ENCODE measurements at places on chromosomes 16 and 17.

DNA sequence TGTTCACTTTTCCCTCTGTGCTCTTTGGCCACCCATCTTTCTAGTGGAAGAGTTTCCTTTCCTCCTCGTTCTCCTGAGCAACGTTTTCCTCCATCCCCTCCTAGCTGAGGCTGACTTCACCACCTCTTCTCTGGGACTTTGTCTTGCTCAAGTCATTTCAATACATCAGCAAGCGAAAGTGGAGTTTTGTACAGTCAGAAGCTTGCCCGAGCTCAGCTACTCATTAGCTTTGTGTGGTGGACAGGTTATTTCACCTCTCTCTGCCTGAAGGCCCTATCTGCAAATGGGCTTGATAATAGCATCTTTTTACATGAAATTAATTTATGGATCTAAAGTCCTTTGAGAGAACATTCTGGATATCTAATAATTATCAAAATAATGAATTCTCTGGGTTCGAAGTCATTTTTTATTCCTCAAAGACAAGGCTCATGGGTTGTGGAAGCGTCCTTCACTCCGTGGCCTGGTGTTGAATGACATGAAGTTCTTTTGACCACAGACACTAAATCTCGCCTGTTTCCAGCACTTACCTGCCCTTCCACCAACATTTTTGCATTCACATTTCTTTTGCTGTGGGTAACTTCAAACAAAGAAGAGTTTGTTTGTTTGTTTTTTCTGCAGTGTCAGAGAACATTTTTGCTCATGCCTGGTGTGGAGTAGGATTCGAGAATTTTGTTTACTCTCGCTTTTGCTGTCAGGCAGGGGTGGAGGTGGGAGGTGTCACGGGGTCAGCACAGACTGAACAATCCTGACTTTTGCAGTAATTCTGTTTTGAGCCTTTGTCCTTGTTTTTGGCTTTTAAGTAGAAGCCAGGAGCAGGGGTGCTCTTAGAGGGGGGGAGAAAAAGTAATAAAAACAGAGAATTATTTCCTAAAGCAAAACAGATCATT lies 155.0 kb upstream of the CACNG5 start:
- DNase-seq: no peak

DNA sequence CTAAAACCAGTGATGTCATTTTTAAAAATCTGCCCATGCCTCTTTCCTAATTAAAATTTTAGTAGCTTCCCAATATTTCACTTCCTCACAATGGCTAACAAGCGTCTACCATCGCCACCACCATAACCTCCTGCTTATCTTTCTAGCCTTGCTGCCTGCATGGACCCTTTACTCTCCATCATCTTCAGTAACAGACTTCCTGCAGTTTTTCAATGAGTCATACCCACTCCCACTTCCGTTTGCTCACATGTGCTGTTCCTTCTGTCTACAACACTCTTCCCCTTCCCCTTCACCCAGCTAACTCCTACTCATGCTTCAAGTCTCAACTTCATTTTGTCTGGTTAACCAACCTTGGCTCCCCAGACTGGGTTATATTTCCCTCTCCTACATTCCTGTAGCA lies 12.8 kb upstream of the SKAP1 start:
- DNase-seq: peak; percentile 26

DNA sequence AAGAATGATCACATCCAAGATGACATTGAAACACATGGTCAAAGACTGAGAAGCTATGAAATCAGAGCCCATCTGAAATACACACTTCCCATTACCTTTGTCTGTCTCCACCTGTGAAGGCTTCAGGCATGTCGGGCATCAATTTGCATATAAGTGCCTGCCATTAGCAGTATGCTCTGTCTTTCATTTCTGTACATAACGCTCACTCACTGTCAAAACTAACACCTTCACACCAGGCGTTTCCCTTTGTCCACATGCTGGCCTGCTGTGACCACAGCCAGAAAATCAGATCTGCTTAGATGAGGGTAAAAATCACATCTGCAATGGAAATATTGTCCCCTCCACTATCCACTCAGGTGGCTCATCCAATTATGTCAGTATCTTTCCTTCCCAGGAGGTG lies 524.8 kb downstream of the TOX3 start:
- DNase-seq: no peak

DNA sequence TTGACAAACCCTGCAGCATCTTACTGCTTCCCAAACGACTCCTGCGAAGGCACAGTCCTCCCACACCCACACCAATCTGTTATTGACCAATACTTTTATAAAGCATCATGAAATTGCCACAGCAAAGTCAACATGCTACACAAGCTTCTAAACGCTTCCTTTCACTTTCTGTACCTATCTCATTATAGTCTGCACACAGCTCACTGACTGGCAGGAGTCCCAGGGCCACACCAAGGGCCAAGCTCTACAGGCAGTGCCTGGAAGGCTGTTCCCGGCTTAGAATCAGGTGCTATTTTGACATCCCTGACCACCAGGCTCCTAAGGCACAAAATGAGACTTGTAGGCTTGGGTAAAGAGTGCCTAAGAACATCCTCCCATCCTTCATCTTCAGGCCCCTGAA lies 39.5 kb downstream of the USP7 start:
- no peak for DNase-seq

DNA sequence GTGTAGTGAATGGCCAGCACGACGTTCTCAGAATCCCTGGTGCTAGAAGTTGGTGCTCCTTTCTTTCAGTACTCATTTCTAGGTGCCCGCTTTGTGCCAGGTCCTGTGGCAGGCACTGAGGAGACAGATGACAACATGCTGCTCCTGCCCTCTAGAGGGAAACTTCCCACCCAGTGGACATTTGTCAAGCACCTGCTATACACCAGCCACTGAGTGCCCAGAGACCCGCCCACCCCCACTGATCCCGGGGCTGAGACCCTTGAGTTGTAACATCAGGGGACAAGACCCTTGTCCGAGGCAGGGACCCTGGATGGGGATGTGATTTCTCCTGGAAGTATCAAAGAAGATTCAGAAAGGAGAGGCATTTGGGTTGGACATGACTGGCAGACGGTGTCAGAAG lies 25.1 kb downstream of the UNC13D start:
- no peak for DNase-seq

DNA sequence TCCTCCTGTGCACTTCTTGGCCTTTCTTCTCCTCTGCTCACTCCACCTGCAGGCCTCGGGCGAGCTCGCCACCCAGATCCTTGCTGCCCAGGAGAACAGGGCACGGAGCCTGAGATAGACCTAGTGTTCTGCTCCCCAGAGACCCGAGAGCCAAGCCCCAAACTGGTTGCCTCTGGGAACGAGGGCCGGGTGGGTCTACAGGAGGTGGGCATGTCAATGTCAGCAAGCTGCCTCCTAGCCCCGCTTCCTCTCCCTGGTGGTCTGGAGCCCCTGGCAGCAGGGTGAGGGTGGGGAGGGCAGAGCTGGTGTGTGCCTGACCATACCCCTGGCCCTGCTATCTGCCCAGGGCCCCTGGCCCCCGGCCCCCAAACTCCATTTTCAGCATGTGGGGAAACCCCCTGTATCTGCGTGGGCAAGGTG lies 841 bp upstream of the NDRG4 start:
- DNase-seq: no peak

GRCh38 chr17:33435721-33436301 lies 142.7 kb upstream of the ASIC2 start:
- DNase-seq: no peak

DNA sequence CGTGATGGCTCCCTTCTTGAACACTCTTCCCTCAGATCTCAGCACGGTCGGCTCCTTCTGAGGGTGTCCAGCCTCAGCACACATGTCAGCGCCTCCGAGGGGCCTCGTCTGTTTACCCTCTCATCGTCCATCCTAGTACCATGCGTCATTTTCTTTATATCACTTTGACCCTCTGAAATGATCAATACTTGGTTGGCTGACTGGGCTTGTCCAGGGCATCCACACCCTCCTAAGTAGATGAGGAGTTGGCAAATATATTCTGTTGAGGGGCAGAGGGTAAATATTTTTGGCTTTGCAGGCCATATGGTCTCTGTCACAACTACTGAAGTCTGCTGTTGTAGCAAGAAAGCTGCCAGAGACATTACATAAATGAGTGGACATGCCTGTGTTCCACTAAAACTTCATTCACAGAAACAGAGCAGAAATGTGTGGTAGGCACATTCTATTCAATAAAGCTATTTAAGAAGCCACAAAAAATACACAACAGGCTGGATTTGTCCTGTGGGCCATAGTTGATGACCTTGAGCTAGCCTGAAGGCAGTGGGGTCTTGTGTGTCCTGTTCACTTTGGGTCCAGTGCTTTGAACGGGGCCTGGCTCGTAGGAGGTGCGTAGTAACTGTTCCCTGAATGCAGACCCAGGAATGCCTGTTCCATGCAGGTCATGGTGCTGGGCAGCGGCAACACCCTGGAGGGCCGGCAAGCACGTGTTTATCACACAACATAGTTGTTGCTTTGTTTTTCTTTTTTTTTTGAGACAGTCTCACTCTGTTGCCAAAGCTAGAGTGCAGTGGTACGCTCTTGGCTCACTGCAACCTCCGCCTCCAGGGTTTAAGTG lies 185.8 kb downstream of the SNX29 start:
- DNase-seq: no peak
